ENCODE measurements at places on chromosomes 2 and 18.

DNA sequence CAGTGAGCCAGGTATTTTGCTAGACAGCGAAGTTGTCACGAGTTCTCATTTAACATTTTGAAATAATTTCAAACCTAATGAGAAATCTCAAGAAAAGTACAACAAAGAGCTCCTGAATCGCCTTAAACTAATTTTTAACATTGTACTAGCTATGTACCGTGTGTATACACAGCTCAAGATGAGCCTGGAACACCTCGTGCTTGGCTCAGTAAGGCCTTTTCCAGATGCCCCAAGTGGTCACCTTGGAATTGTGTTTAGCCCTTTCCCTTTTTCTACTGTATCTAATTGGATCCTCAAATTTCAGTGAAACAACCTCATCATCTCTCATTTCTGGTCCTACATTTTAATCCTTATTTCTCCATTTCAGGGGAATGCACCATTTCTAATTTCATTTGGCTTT, 7.2 kb downstream of the PTPN4 start:
- DNase-seq, result no peak

GRCh38 chr2:191478799-191479679, 198.9 kb upstream of the NABP1 start:
- DNase-seq, result no peak

- DNase-seq, result peak; percentile 40
Measured at GRCh38 chr2:177692042-177692782, 299.6 kb downstream of the AGPS start.

GRCh38 chr2:225282858-225283710, 116.4 kb upstream of the NYAP2 start:
- DNase-seq, result peak; percentile 22

GRCh38 chr2:196987298-196987648, 60.8 kb upstream of the PGAP1 start:
- no peak for DNase-seq

- no peak for DNase-seq
Measured at GRCh38 chr2:10741139-10741538, 19.7 kb downstream of the ATP6V1C2 start.

DNA sequence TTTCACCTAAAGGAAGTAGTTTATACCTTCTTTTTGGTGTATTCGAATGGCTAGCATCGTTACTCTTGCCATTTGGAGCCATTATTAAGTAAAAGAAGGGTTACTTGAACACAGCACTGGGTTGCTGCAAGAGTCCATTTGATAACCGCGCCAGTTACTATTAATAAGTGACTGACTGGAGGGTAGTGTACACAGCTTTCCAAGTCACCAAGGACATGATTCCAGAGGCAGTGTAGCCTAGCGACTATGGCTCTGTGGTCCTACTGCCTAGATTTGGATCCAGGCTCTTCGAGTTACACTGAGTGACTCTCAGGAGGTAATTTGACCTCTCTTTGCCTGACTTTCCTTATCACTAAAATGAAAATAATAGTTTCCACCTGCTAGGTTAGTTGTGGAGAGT, 206.8 kb downstream of the MEIS1 start:
- no peak for DNase-seq

DNA sequence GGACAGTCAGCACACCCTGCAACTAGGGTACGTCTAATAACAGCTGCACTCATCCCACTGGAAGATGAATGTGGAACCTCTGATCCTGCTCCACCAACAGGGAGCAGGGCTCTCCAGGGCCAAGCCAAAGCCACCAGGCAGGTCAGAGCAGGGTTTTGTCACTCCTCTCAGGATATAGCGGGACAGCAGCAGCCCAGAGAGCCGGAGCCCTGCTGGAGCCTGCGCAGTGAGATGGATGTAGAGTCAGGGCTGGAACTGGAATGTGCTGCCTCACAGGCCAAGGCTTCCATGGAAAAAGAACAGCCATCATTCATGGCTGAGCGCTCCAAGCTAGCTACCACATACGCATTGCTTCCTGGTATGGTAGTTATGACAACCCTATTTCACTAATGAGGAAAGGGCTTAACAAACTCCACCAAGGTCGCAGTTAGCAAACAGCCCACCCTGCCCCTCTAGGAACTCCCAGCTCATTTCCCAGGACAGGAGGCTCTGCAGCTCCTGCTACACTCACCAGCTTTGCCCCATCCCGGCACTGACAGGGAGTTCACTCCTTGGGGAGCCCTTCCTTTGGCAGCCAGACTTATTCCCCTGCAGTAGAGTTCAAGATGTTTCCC, 85.2 kb downstream of the HS1BP3 start:
- no peak for DNase-seq

GRCh38 chr2:25131567-25132298, 36.6 kb downstream of the POMC start:
- DNase-seq, result no peak

GRCh38 chr18:62670573-62670972, 44.8 kb upstream of the PHLPP1 start:
- no peak for DNase-seq

GRCh38 chr2:25362434-25363145, 20.9 kb upstream of the DNMT3A start:
- no peak for DNase-seq

- no peak for DNase-seq
Measured at GRCh38 chr2:24307961-24308360, 52.4 kb downstream of the ITSN2 start.

DNA sequence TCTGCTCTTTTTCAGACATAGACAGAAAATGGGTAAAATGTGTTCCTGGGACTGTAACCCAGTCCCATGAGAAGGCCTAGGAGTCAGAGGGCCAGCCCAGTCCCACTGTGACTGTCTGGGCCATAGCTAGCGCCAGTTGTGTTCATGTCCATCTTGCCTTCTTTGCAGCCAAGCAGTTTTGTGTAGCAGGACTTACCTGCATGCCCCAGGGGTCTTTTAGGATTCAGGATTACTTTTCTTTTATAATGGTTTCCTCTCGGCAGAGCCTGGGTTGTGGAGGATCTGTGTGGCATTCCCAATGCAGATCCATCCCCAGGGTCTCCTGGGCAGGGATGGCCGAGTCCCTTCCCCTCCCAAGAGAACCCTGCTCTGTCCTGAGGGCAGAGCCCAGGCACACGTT, 90.8 kb downstream of the FHOD3 start:
- no peak for DNase-seq

GRCh38 chr2:167794554-167795255, 452.7 kb downstream of the STK39 start:
- DNase-seq, result no peak

GRCh38 chr2:219419331-219420197, 1.4 kb downstream of the DES start:
- no peak for DNase-seq

DNA sequence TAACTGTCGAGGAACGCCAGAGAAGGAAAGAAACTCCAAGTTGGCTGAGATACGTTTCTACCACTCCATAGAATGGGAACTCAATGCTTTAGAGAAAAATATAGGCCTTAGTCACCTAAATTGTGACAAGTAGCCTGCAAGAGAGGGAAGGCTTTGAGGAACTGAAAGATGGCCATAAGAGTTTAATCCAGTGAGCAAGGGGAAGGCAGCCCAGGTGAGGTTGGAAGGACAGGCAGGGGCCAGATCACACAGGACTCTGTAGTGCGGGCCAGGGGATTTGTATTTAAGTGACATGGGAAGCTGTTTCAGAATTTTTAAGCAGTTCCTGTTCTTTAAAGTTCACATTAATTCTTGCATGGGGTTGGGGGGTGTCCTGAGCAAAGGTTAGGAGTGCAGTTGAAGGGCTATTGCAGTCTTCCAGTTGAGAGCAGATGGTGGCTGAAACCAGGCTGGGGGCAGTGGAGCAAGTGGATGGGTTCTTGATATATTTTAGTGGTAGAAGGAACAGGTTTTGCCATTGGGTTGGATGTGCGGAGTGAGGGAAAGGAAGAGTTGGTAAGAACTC, 138.9 kb upstream of the PELI1 start:
- DNase-seq, result no peak

Data from RWPE1 (cell line).